NB4 (cell line): ENCODE measurements at places on chromosomes 7 and 10.

- DNase-seq: peak; percentile 79
Measured at GRCh38 chr10:30751678-30752331, 122.3 kb upstream of the LYZL2 start.

- DNase-seq: no peak
Measured at GRCh38 chr10:125033146-125033924, 91.4 kb downstream of the ZRANB1 start.

- DNase-seq: no peak
Measured at GRCh38 chr7:137423321-137423720, 79.8 kb upstream of the PTN start.

DNA sequence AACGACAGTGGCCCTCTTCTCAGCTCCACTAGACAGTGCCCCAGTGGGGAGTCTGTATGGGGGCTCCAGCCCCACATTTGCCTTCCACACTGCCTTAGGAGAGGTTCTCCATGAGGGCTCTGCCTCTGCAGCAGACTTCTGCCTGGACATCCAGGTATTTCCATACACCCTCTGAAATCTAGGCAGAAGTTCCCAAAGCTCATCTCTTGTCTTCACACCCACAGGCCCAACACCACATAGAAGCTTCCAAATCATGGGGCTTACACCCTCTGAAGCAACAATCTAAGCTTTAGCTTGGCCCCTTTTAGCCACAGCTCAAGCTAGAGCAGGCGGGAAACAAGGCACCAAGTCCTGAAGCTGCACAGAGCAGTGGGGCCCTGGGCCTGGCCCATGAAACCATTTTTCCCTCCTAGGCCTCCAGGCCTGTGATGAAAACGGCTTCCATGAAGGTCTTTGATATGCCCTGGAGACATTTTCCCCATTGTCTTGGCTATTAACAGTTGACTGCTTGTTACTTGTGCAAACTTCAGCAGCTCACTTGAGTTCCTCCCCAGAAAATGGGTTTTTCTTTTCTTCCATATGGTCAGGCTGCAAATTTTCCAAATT lies 89.2 kb downstream of the KBTBD2 start:
- DNase-seq: no peak

- DNase-seq: peak; percentile 60
Measured at GRCh38 chr7:38284553-38284952, 11.1 kb upstream of the TARP start.

- no peak for DNase-seq
Measured at GRCh38 chr10:129505500-129506075, 38.5 kb downstream of the MGMT start.

DNA sequence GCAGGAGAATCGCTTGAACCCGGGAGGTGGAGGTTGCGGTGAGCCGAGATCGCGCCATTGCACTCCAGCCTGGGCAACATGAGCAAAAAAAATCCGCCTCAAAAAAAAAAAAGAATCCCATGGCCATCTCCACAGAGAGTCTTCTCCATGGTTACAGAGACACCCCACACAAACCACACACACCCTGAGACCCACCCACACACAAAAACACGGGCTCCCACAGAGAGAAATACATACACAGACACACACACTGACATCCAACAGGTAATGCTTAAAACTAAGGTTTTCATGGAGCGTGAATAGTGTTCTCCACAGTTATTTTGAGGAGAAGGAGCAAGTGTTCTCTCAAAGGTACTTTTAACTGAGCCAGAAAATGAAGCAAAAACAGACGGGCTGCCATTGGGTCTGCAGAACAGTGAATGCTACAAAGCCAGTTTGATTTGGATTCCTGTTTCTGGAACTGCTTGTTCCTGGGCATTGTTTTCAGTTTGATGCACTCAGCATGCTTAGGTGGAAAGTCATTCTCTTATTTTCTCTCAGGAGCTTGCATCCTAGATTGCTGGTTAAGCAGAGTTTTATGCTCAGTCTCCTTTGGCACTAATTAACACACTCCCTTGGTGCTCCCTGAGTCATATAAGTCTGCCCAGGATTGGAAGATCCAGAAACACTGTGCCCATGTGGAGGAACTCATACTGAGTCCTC lies 15.4 kb downstream of the AHCYL2 start:
- DNase-seq: no peak

- DNase-seq: no peak
Measured at GRCh38 chr10:97325754-97326153, 6.7 kb downstream of the FRAT1 start.
